Progenitor cell of endocrine pancreas (in vitro differentiated cells): ENCODE measurements at places on chromosomes 6 and 20.

GRCh38 chr6:139778688-139779087 is 404.2 kb upstream of the CITED2 start:
- DNase-seq = no peak

GRCh38 chr6:24431045-24431451 is 28.3 kb downstream of the MRS2 start:
- DNase-seq = no peak

GRCh38 chr20:5703681-5704101 is 46.5 kb upstream of the SHLD1 start:
- DNase-seq = no peak

DNA sequence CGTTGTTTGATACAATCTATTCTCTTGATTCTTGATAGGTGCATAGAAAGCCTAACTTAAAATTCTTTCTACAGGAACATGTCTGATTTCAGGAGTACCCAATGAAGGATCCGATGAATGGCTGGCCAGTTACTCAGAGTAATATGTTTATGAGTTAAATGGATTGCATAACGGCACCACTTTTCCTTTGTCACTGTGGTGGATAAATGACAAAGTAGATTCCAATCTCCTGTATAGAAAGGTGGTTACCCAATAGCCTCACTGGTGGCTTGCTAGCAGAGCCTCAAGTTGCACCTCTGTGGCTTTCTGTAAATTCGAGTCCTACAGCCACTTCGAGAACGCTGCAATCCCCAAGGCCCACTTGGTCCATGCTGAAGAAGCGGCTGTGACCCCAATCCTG is 28.4 kb downstream of the LHFPL5 start:
- DNase-seq = no peak

- no peak for DNase-seq
These were observed 158.2 kb upstream of the MCHR2 start for GRCh38 chr6:100152201-100152600.

- DNase-seq = no peak
These were observed 141.8 kb downstream of the FARS2 start for GRCh38 chr6:5403076-5403475.

GRCh38 chr20:2289475-2289874 is 6.3 kb upstream of the TGM3 start:
- no peak for DNase-seq

- no peak for DNase-seq
These were observed 6.4 kb upstream of the SLC2A12 start for GRCh38 chr6:134058622-134059366.

DNA sequence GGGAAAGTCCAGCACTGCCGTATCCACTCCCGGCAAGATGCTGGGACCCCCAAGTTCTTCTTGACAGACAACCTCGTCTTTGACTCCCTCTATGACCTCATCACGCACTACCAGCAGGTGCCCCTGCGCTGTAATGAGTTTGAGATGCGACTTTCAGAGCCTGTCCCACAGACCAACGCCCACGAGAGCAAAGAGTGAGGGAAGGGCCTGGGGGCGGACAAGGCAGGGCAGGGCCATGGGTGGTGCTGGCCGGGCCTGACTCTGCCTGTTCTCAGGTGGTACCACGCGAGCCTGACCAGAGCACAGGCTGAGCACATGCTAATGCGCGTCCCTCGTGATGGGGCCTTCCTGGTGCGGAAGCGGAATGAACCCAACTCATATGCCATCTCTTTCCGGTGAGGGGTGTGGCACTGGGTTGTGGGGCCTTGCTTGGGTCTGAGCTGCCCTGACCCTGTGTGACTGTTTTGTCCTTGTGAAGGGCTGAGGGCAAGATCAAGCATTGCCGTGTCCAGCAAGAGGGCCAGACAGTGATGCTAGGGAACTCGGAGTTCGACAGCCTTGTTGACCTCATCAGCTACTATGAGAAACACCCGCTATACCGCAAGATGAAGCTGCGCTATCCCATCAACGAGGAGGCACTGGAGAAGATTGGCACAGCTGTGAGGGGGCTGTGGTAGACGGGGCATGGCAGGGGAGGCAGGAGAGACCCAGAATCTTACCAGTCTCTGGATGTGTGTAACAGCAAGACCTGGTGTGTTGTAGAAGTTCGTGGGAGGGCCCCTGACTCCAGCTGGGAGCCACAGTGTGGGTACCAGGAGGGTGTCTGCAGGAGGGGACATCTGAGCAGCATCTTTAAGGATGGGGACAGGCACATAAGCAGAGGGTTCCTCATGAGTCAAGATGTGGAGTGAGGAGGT is 29.1 kb downstream of the PLCG1 start:
- no peak for DNase-seq

GRCh38 chr6:73768558-73768957 is 72.6 kb downstream of the CD109 start:
- DNase-seq = no peak

GRCh38 chr6:19424853-19425252 is 412.3 kb upstream of the ID4 start:
- no peak for DNase-seq

GRCh38 chr6:125995972-125996580 is 9.7 kb downstream of the TRMT11 start:
- DNase-seq = peak; percentile 59

DNA sequence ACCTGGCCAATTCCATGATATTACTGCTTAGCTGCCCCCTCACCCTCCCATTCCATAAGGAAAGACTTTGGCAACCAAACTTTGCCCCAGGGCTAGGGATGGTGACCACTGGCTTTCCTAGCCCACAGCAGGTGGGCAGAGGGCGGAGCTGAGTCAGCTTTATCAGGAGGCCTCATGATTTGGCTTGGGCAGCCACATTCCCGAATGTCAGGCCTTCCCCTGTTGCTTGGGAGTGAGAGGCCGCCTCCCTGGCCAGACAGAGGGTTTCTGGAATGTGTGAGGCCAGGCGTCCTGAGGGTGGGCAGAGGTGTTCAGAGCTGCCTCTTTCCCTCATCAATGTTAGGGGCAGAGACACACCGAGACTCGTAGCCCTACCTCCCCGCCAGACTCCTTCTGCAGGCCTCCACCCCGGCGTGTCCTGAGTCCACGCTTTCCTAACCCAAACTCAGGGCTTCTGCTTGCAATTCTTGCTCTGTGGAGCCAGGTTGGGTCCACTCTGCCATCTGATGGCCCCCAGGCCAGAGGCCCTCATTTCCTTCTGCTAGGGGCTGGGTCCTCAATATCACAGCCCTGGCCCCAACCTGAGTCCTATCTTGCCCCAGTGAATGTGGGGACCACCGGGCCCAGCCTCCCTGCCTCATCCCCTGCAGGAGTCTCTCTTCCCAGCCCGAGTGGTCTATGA is 19.3 kb downstream of the UQCC2 start:
- no peak for DNase-seq

GRCh38 chr20:62558779-62559178 is 83.0 kb upstream of the GATA5 start:
- no peak for DNase-seq

DNA sequence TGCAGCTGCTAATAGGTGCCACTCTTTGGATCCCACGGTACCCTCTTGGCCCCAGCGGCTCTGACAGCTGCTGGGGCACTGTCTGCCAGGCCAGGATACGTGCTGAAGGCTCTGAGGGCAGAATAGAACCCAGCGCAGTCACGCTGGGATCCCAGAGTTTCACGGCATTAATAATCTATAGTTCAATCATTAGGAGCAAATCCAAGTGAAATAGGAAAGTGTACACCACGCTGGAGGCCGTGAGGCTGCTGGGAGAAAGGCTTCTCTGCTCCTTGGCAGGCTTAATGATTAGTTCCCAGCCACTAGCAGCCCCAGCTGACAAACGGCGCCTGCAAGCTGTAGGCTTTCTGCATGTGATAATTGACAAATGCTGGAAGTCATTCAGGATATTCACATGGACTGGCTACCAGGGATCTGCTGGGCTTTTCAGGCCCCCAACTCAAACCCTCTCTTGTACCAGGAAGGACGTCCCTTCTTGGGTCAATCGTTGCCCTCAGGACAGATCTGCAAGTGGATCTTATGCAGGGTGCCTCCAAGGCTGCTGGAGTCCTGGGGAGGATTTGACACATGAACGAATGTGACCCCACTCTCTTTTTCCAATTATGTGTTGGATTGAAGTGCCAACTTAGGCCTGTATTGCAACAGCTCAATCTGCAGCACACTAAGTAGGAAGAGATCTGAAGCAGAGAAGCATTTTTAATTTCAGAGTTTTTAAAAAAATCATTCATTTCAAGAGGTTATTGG is 50.1 kb upstream of the INSM1 start:
- DNase-seq = no peak

GRCh38 chr6:92690997-92691599 is 728.3 kb downstream of the EPHA7 start:
- DNase-seq = no peak

- DNase-seq = no peak
These were observed 6.6 kb upstream of the WTAP start for GRCh38 chr6:159720708-159721107.

- DNase-seq = peak; percentile 77
These were observed 100.7 kb downstream of the NOL4L start for GRCh38 chr20:32484225-32484957.

DNA sequence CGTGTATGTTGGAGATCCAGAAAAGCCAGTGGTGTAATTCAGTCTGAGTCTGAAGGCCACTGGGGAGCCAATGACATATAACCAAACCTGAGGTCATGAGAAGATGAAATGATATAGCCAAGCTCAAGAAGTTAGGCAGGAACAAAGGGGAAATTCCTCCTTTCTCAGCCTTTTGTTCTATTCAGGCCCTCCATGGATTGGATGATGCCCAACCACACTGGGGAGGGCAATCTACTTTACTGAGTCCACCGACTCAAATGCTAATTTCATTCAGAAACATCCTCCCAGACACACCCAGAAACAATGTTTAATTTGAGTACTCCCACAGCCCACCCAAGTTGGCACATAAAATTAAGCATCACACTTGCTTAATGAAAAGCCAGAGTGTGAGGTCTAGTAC is 183.6 kb downstream of the GJA1 start:
- no peak for DNase-seq

DNA sequence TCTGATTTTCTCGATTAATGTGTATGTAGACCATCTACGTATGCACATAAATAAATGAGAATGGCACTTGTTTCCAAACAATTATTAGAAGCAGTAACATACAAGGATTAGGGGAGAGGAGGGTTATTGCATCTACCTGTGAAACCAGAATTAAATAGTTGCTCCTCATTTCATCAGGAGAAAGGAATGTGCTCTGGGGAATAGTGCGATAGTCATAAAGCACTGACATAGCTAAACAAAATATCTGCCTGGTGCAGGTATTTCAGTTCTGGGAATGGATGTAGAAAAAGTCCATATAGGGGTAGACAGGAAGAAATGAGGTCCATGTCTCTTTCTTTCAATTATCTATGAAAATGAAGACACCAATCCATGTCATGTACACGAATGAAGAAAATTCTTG is 1.6 kb upstream of the ID4 start:
- no peak for DNase-seq

DNA sequence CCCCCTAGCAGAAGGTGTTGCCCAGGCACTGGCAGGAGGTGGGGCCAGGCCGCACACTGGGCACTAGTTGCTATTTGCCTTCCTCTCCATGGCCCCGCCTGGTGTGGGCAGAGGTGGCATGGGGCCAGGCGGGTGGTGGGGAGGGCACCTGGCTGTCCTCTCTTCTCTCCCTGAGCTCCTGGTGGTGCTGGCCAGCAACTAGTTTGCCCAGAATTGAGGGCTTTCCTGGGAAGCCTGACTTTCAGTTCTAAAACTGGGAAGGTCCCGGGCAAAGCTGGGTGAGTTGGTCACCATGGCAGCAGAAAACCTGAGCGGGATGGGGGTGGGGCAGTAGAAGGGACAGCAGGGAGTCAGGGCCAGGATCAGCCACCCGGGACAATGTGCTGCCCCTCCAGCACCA is 48.2 kb downstream of the RBM38 start:
- DNase-seq = no peak

DNA sequence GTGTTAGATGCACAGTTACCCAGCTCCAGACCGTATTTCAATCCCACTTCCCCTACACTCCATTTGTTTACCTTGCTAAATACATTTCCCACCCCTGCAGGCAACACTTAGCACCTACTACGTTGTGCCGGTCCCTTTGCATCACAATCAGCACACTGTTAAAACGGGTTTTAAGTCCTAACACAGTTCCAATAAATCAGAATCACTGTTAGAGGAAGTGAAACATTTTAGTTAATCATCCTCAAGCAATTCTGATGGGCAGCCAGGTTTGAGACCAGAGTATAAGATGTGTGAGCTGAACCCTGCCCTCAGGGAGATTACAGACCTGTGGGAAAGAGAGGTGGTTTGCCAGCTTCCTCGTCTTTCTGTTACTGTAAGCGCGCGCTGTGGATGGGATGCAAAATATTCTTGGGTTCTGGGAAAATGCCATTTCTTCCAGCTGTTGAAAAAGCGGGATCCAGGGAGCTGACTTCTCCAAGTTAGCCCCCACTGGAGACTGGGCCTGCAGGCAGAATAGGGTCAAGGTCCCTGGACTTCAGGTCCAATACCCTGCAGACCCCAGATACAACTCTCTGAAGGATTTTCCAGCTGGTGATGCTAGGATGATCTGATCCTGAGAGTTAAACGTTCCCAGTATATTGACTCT is 3.1 kb downstream of the ZCCHC3 start:
- no peak for DNase-seq

DNA sequence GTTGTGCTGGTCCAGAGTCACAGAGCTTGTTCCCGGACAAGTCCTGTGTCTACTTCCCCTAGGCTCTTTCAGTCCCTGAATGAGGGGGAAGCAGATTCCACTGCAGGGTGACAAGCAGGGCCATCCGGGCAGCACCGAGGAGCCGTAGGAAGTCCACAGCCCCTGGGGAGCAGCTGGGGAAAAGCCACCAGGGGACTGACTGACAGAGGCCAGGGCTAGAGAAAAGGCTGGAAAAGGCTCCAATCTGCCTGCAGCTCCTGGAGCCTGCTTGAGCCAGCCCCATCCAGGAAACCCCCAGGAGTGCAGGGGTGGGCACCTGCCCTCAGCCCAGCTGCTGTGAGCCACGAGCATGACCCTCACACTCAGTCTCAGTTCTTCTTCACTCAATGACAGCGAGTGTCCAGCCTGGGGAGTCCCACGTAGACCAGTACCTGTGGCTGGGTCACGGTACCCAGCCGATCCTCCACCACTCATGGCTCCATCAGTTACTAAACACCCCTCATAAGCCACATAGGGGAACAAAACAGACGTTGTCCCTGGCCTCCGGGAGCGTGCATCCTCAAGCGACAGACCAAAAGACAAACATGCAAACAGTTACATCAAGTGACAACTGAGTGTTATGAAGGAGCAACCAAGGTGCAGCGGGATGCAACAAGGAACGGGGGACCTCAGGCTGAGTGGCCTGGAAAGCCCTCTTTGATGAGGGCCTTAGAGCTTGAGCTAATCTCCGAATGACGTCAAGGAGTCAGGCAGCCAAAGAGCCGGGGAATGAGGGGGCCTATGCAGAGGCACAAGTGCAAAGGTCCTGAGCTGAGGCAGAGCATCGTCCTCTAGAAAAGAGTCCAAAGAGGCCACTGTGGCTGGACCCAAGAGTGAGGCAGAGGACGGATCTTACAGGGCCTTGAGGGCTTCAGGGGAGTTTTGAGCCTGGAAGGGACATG is 24.8 kb upstream of the VSTM2L start:
- DNase-seq = no peak

DNA sequence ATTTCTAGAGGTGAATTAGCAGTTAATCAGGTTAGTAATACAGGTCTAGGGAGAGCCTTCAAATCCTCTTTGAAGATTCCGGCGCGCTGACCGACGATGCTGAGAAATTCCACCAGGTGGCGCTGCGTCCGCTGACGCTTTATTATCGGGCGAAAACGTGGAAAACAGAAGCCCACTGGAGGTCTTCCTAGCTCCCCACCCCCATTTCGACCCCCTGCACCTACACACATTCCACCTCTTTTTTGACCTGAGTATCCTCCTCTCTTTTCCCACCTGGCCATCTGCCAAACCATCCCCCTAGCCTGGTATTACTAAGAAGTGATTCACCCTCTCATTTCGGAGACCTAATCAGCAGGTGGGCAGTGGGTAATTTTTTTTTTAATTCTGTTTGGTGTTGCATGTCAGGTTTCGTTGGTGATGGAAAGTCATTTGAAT is 65.4 kb upstream of the RIN2 start:
- peak; percentile 56 for DNase-seq
